ENCODE measurements at places on chromosomes 16 and 17. TPM values are rescaled to one million over a fixed set of nuclear protein-coding genes. Genes with fewer than 3 reads are reported as not detected.

KRTAP4-4 gene
- not detected for total RNA-seq

DCTPP1 gene
- 11.3 TPM for total RNA-seq

UBALD2 gene
- total RNA-seq = 5.4 TPM

ABCA3 gene
- 45.2 TPM for total RNA-seq

LUC7L gene
- total RNA-seq = 126 TPM

CTRB2 gene
- not detected for total RNA-seq

CRAMP1 gene
- total RNA-seq = 13.4 TPM

OTOP3 gene
- not detected for total RNA-seq

PLA2G10 gene
- total RNA-seq = not detected

C17orf67 gene
- 1.5 TPM for total RNA-seq

MAFG gene
- total RNA-seq = 9.0 TPM

RAB34 gene
- total RNA-seq = 17.4 TPM

GP2 gene
- not detected for total RNA-seq

TMEM235 gene
- 1.6 TPM for total RNA-seq

IGF2BP1 gene
- 8.5 TPM for total RNA-seq

ANKRD40CL gene
- total RNA-seq = not detected

ERBB2 gene
- 16.9 TPM for total RNA-seq

SOX9 gene
- total RNA-seq = 22.3 TPM

KRTAP9-8 gene
- not detected for total RNA-seq

ALOXE3 gene
- 0.45 TPM for total RNA-seq

TBC1D3H gene
- not detected for total RNA-seq

PTGES3L gene
- total RNA-seq = 3.1 TPM

CMTM2 gene
- not detected for total RNA-seq

ENPP7 gene
- not detected for total RNA-seq

RAB11FIP4 gene
- total RNA-seq = 27.8 TPM

TUBB3 gene
- 832 TPM for total RNA-seq

ATP2A1 gene
- total RNA-seq = 0.18 TPM

CTF1 gene
- 0.36 TPM for total RNA-seq

ALDH3A1 gene
- total RNA-seq = not detected

RUNDC3A gene
- total RNA-seq = 40.3 TPM

ALOX12B gene
- not detected for total RNA-seq

KRT31 gene
- total RNA-seq = not detected

KRT39 gene
- total RNA-seq = not detected

TRIM47 gene
- 9.9 TPM for total RNA-seq

NME3 gene
- total RNA-seq = 16.3 TPM

PIK3R5 gene
- total RNA-seq = 1.2 TPM

ARRB2 gene
- total RNA-seq = 20.7 TPM

TP53TG3 gene
- not detected for total RNA-seq

SCNN1G gene
- 0.27 TPM for total RNA-seq

ARSG gene
- 12.4 TPM for total RNA-seq

SMIM36 gene
- not detected for total RNA-seq

NPB gene
- 2.8 TPM for total RNA-seq

SLC9A5 gene
- total RNA-seq = 3.9 TPM

TP53TG3D gene
- not detected for total RNA-seq
